ENCODE measurements at places on chromosomes 5 and 9. TPM values are rescaled to one million over a fixed set of nuclear protein-coding genes. Genes with fewer than 3 reads are reported as not detected.

The IRX2 gene
- total RNA-seq = not detected

The OTP gene
- not detected for total RNA-seq

DNA sequence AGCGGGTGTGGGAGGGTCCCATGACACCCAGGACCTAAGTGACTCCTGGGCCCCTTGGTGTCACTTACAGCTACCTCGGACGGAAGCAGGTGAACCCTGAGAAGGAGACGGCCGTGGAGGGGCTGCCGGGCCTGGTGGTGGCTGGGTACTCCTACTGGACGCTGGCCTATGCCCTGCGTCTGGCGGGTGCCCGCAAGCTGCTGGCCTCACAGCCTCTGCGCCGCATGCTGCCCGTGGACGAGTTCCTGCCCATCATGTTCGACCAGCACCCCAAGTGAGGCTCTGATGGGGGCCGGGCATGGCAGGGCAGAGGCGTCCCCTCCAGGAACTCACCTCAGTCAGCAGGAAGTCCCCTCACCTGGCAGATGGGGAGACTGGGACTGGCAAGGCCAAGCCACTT, 13.7 kb downstream of the CERCAM start:
- DNase-seq = no peak
- no peaks in the 10 kb centered on the region for H3K36me3 ChIP-seq
- no peak overlapping the region for H3K27ac ChIP-seq
- no peaks in the 10 kb centered on the region for H3K27me3 ChIP-seq

DNA sequence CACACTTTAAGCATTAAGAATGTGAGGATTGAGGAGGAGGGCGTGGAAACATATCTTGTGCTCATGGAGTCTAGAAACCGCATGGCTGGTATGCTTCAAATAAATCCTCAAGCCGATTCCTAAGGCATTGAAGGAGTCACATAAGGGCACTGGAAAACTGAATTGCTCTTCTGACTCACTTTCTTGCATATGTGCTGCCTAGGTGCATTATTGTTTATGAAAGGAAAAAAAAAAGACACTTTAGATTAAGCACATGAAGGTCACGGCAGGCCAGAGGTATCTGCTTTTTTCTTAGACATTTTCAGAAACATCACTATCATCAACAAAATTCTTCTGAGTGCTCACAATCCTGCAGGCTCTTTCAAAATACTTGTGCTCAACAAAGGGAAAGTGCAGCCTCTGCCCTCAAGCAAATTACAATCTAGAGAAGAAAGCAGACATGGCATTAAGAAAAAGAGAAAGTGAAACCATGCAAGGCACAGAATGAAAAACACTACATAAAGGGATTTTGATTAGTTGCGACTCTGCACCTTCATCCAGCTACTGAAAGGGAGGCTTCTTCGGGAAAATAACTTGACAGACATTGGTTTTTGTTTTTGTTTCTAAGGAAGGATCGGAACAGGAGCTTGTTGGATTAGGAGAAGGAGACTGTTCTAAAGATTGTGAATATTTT, 2117.6 kb downstream of the MAT2B start:
- no peak overlapping the region for H3K27ac ChIP-seq
- no peaks in the 10 kb centered on the region for H3K4me1 ChIP-seq
- no peak for DNase-seq

- no peaks in the 10 kb centered on the region for H3K27me3 ChIP-seq
- H3K27ac ChIP-seq = no peak overlapping the region
- peaks cover 22% of the 10 kb centered on the region for H3K4me1 ChIP-seq
- DNase-seq = no peak
- H3K36me3 ChIP-seq = no peaks in the 10 kb centered on the region
These were observed 63.8 kb downstream of the ANKRD55 start for GRCh38 chr5:56169281-56169680.

Measured in activated CD8-positive, alpha-beta T cell treated with anti-CD3 and anti-CD28 coated beads for 36 hours (primary cell).